Activated T-helper 9 cell treated with anti-CD3 and anti-CD28 coated beads, Interleukin-2, amount 50 U/mL, for 16 hours (primary cell): ENCODE measurements at places on chromosomes 5 and 9.

DNA sequence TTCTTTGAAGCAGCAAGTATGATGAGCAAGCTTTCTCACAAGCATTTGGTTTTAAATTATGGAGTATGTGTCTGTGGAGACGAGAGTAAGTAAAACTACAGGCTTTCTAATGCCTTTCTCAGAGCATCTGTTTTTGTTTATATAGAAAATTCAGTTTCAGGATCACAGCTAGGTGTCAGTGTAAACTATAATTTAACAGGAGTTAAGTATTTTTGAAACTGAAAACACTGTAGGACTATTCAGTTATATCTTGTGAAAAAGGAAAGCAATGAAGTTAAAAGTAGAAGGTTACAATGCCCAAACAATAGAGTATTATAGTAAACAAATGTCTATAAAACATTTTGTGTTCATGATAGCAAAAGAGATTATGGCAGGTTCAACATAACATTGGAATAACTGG lies 88.6 kb downstream of the JAK2 start:
- DNase-seq: no peak

GRCh38 chr5:155556700-155557099 lies 543.1 kb downstream of the KIF4B start:
- no peak for DNase-seq

- DNase-seq: no peak
These were observed 5.7 kb upstream of the LCN9 start for GRCh38 chr9:135657416-135657815.

GRCh38 chr5:108320231-108320630 lies 61.7 kb downstream of the FBXL17 start:
- DNase-seq: no peak

DNA sequence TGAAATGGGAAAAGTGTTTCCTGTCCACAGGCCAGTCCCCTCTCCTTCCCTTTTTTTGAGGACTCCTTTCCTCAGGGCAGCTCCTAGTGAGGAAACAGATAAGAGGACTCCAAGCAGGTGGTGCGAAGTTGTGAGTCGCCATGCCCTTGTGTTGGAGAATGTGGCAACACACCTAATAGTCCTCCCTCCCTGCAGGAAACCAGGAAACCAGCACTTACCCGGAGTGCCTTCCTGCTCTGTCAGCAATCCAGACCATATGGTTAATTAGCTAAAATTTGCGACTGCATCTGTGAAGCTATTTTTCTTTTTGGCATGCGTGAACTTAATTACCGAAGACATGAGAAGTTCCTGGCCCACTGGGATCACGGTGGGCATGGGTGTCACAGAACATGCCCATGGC lies 69.9 kb downstream of the TRIM32 start:
- DNase-seq: no peak

- no peak for DNase-seq
These were observed 3.8 kb downstream of the ATP6V1G1 start for GRCh38 chr9:114591291-114591787.

DNA sequence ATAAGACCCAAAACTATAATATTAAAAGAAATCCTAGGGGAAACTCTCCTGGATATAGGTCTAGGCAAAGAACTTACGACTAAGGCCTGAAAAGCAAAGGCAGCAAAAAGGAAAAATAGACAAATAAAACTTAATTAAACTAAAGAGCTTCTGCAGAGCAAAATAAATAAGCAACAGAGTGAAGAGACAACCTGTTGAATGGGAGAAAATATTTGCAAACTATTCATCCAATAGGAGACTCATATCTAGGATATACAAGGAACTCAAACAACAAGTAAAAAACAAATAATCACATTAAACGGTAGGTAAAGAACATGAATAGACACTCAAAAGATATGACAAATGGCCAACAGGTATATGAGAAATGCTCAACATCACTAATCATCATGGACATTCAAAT lies 318.6 kb downstream of the CSNK1G3 start:
- DNase-seq: no peak

GRCh38 chr9:108194154-108194553 lies 661.6 kb downstream of the ACTL7B start:
- DNase-seq: no peak

- no peak for DNase-seq
These were observed 49.6 kb downstream of the KCNN2 start for GRCh38 chr5:114411380-114411931.

GRCh38 chr5:123997462-123998215 lies 485.7 kb downstream of the CSNK1G3 start:
- DNase-seq: no peak

DNA sequence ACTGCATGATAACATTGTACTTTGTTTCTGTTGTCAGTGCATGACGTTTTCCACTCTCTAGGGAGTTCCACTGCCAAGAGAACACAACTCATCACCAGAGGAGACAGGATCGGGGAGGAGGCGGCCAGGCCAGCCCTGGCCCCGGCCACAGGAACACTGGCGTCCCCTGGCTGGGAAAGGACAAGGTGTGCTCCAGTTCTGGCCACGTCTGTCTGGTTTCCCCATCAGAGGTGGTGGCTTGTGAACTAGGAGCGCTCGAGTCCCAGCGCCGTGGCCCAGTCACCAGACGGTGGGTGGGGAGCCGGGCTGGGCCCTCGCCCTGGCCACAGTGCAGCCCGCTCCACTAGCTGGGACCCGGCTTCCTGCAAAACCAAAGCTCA lies 211.9 kb upstream of the IRX4 start:
- no peak for DNase-seq

DNA sequence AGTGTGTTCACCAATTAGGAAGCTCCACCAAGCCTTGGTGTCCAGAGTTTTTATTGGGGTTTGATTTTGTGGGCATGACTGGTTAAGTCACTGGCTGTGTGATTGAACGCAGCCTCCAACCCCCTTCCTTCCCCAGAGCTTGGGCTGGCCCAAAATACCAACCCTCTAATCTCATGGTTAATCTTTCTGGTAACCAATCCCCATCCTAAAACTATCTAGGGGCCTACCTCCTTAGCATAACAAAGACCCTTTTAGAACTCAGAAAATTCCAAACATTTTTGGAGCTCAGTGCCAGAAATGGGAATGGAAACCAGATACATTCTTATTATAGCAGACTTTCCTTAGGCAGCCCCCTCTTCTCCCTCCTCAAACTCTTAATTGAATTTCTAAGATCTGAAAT lies 35.9 kb upstream of the HRH2 start:
- DNase-seq: no peak

- no peak for DNase-seq
These were observed 44.2 kb upstream of the STARD4 start for GRCh38 chr5:111556501-111556900.

- no peak for DNase-seq
These were observed 108.3 kb upstream of the GNA14 start for GRCh38 chr9:77756449-77756848.

DNA sequence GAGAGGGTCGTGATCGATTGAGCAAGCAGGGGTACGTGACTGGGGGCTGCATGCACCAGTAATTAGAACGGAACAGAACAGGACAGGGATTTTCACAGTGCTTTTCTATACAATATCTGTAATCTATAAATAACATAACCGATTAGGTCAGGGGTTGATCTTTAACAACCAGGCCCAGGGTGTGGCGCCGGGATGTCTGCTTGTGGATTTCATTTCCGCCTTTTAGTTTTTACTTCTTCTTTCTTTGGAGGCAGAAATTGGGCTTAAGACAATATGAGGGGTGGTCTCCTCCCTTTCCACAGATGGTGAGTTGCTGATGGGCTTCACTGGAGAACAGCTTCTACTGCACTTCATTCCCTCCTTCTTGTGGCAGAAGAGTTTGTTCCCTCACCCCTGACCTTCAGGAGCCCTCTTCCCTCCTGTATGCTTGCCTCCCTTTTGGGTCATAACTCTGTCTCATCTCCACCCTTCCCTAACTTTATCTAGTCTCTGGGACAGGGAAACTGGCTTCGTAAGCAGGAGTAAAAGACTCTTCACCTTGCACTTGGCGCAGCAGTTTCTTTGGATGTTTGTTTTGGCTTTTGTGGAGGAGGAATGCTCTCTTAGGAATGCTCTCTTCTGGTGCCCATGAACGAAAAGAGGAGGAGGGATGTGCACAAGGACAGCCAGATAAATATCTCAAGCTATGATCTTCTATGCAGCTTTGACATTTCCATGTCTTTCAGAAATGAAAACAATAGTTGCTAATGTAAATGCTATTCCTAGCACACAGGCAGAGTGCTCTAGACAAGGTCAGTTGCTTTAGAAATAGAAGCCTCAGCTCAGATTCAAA lies 139.8 kb upstream of the RPS23 start:
- no peak for DNase-seq

GRCh38 chr9:27714388-27714787 lies 141.1 kb upstream of the C9orf72 start:
- DNase-seq: no peak

DNA sequence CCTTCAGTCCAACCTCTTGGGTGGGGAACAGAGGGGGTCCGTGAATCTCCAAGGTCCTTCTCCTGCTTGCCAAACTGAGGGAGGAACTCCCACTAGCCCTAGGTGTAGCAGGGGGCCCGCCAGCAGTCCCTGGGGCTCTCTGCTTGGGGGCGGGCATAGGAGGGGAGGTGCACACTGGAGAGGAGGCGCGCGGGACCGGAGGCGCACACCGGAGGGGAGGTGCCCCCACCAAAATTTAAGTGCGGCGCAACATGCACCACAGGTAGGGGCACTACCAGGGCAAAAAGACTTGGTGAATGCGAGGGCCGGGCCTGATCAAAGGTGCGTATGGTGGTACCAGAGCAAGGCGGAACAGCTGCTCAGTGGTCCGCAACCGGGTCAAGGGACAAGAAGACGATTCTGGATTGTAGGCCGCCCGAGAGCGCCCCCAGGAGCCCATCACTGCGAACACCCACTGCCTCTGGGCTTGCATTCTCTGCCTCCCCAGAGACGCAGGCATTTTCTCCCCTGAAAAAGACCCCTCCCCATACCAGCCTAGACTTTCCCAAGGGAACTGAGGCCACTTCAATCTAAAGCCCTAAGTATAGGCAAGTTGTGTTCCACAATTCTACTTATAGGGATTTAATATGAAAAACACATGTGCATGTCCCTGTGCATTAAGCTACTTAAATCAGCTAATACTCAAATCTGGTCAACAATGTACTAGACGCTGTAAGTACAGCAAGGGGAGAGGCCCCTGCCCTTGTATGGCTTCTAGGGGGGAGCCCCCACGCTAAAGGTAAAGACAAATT lies 50.6 kb downstream of the TGFBI start:
- no peak for DNase-seq

- no peak for DNase-seq
These were observed 20.5 kb downstream of the EQTN start for GRCh38 chr9:27276193-27277030.
